ENCODE measurements at places on chromosomes 11 and 22.
A peak's percentile ranks its signal among the peaks of the same experiment; 100 is the strongest.

GRCh38 chr22:20424932-20425565, 12.6 kb downstream of the SCARF2 start:
- no peak for DNase-seq

DNA sequence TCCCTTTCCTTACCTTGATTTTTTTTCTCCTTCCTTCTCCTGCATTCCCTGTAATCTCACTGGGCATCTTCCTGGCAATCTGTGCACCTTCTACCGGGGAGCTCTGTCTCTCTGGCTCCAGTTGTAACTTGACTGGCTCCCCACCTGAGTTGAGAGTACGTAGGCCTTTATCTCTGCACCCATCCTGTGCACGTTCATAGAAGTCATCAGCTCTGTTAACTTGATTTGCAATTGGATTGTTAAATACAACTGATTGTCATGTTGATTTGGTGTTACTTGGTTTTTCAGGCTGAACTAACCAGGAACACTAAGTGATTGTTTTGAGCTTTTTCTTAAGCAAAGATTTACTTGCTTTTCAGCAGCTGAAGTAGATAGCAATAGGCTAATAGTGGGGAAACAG, 11.8 kb downstream of the SWAP70 start:
- no peak for DNase-seq

DNA sequence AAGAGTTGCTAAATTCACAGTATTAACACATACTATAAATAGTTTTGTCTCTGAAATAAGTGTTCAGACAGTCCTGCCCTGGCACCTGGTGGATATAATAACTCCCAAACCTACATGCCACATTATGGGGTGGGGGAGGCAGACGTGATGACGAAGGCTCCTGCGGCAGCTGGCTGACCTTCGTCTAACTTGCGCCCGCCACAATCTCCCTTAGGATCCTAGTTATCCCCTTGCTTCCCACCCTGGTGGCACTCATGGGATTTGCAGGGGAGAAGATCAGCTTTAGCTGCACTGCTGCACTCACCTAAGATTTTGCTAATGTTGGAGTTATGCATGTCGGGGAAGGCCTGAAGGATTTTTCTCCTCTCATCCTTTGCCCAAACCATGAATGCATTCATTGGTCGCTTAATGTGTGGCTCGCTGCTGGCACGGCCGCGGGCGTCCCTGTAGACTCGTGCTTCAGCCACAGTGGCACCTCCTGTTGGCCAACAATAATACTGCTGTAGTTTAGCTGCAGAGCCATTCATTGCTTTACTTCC, 367.6 kb downstream of the SOX6 start:
- no peak for DNase-seq

DNA sequence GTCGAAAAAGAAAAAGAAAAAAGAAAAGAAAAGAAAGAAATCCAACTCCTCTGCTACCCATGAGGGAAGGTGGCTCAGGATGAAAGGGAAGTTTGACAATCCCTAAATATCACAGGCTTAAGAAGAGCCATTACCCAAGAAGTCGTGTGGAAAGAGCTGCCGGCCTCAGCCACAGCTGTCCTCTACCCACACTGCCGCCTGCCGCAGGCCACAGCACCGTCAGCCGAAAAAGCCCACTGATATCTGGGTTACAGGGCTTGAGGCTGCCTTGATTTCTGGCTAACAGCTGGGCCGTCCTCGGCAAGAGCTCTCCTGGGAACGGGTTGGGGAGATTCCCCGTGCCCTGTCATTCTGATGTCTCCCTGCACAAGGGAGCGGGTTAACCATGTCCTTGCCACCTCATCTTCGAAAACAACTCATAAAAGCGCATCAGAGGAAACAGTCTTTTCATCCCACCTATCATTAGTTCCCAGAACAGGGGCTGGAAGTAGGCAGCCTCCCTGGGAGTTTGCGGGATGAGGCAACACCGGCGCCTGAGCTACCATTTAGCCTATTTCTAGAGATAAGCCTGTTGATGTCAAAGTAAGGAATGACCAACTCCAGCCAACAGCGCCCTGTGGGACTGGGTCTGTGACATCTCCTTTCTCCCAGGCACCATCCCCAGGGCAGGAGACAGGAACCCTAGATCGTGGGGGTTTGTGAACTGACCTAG, 21.8 kb upstream of the SNX32 start:
- no peak for DNase-seq

DNA sequence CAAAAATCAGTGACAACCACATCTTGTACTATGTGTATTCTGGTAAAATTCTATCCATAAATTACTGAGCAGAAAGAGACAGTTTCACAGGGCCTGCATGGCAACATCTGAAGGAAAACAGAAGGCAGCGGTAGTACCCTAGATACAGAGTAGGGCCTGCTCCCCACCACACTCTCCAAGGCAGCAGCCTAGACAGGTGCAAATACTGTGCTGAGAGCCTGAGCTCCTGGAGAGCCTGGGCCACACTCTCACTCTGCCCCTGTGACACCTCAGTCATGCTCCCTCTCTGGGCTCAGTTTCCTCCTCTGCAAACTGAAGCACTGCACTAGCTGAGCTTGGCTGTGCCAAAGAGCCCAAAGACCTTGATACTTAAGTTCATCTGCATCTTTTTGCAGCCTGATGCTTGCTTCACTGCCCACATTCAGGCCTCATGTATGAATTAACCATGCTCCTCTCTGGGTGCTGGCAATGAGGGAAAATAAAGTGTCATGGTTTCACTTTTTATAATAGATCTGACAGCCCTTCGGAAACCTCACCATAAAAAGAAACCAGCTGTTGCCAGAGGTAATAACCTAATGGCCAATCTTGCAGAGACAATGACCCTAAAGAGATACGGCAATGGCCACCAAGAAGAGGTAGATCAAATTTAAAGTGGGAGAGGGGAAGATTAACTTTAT, 104.7 kb downstream of the PLEKHA7 start:
- no peak for DNase-seq

GRCh38 chr11:116043857-116044256, 539.6 kb upstream of the CADM1 start:
- no peak for DNase-seq

- DNase-seq, result no peak
Observed at GRCh38 chr11:117820071-117820470, 4.5 kb downstream of the FXYD2 start.

GRCh38 chr11:122597511-122597910, 58.0 kb upstream of the UBASH3B start:
- DNase-seq, result no peak

- DNase-seq, result no peak
Observed at GRCh38 chr11:68524213-68524612, 63.7 kb downstream of the PPP6R3 start.

GRCh38 chr11:120420572-120420971, 84.4 kb downstream of the ARHGEF12 start:
- no peak for DNase-seq

GRCh38 chr11:79637219-79637618, 196.4 kb upstream of the TENM4 start:
- DNase-seq, result no peak

DNA sequence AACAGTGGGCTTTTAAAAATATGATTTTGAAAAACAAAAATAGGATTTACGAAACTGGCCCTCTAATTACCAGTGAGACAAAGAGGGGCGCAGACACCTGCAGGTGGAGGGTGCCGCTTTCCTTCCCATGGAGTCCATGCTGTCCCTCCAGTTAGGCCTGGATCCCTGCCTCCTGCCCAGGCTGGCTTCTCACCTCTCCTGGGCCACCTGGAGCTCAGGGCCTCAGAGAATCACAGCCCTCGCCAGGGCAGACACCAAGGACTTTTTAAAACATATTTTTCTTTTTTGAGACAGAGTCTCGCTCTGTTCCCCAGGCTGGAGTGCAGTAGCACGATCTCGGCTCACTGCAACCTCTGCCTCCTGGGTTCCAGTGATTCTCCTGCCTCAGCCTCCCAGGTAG, 1437.2 kb downstream of the TBC1D22A start:
- no peak for DNase-seq

DNA sequence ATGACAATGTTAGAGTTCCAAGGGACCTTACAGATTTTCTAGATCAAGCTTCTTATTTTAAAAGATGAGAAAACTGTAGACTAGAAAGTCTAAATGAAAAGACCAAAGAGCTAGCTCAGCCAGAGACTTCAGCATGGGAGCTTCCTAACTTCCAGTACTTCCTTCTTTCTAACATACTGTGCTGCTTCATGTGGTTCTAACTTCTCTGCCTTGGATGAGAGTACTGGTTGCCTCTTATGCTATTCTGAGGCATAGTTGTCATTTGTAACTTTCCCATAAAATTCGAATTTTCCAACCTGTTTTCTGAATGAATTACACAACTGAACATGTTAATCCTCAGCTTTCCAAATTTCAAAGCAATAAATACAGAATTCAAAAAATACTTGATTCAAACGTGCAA, 1.8 kb downstream of the MTMR2 start:
- DNase-seq, result no peak

DNA sequence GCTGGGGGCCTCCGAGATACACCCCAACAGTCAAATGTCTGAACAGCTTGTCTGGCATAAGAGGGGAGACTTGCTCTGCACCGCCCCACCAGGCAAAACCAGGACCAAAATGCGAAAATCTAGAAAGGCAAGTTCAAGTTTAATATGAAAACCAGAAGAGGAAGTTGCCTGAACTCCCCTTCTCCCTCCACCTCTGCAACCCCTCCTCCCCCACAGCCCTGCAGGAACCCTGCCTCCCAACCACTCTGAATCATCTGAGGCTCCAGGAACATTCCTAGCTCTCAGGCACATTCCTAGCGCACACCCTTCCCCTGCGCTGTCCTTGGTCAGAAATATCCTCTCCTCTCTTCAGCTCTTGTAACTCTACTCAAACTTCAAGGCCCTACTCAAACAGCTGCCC, 36.7 kb downstream of the ISX start:
- peak; percentile 5 for DNase-seq

DNA sequence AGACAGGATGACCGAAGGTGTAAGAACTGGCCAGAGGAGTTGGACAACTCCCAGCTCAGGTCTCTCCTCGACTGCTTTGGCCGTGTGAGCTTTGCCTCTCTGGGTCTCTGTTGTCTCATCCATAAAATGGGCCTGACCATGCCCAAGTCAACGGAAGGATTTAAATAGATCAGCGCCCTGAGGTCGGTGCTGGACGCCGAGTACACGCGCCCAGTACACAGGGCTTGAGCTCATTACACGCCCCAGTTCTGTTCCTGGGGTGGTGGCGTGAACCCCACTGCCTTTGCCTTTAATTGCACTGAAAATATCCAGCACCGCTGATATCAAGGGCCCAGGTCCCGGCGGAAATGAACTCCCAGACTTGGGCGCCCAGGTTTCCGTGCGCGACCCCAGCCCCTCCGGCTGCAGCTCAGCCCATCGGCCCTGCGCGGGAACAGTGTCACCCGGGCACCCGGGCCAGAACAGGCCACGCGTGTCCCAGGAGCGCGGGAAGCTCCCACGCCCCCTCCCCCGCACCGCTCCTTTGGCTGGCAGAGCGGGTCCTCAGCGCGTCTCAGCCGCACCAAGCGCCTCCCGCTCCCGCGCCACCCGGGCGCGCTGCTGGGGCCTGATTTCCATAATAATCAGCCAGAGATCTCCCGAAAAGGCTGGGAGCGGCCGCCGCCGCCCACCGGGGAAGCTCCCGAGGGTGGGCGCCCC, 42.2 kb downstream of the CYTH4 start:
- no peak for DNase-seq

GRCh38 chr11:44927174-44927661, 23.5 kb downstream of the TP53I11 start:
- DNase-seq, result peak; percentile 57

GRCh38 chr11:129191649-129192048, 476 bp downstream of the ARHGAP32 start:
- no peak for DNase-seq

DNA sequence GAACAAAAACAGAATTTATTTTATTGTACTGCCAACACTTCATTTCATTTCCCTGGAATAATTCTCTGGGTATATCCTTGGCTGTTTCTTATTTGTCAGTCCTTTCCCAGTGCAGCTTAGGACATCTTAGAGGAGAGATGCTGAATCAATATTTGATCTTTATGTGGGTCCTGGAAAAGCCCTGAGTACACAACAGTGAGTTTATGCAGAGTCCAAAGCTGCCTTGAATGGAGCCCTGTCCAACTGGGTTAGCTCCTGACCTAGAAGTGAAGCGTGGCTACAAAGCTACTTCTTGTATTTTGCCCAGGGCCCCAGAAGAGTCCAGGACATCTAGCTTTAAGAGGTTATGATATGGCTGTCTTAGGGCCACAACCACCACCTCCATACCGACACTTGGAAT, 378.0 kb upstream of the FAT3 start:
- DNase-seq, result no peak

- no peak for DNase-seq
Observed at GRCh38 chr22:44703255-44703870, 1.4 kb downstream of the PRR5 start.

DNA sequence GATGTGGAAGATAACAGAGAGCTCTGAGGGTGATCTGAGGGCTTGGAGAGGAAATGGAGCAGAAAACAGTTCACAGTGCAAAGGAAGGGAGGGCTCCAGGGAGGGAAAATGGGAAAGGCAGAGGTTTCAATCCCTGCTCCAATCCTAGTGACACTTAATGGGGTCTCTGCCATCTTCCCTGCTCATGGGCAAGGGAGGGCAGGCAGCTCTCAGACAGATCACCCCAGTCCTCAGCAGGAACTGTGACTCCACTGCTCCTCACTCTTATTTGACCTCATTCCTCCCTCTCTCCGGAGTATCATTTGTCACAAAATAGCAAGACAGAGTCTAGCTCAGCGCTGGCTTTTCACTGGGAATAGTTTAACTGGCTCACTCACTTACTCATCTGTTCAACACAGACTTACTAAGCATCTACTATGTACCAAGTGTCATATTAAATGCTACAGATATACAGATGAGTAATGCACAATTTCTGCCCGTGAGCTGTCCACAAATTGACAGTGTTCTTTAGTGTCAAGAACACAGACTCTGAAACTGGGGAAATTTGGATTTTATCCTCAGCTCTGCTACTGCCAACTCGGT, 817.4 kb downstream of the OPCML start:
- DNase-seq, result no peak

- DNase-seq, result no peak
Observed at GRCh38 chr22:48832592-48832991, 995.1 kb downstream of the BRD1 start.

- no peak for DNase-seq
Observed at GRCh38 chr11:125173027-125173426, 8.5 kb downstream of the PKNOX2 start.

GRCh38 chr11:10441091-10441490, 14.0 kb upstream of the AMPD3 start:
- no peak for DNase-seq

- DNase-seq, result no peak
Observed at GRCh38 chr11:72682858-72683243, 8.6 kb upstream of the PDE2A start.

DNA sequence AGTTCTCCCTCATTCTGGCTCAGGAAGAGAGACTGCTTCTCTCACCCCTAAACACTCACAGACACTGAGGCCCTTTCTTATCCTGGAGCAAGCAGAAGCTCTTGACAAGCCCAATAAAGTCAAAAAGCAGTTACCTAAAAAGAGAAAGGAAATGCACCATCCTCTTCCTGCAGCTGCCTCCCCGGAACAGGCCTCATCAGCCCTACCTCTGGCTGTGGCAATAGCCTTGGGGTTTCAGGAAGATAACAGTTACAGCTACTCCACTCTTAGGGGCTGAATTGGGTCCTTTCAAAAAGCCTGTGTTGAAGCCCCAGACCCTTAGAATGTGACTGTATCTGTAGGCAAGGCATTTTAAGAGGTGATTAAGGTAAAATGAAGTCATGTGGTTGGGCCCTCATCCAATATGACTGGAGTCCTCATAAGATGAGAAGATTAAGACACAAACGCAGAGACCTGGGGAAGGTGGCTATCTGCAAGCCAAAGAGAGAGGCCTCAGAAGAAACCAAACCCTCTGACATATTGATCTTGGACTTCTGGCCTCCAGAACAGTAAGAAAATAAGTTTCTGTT, 3.5 kb upstream of the LGALS12 start:
- DNase-seq, result no peak

- DNase-seq, result peak; percentile 44
Observed at GRCh38 chr22:36160499-36160942, at the start of gene APOL3. Gene APOL3, minus strand, starts transcription at chr22:36160755. Its CDS starts 11,700 bp downstream, at chr22:36149055.

All from germinal center (tissue), 1 donor.